ENCODE measurements at places on chromosomes 5 and 9.

- no peak for DNase-seq
Measured at GRCh38 chr5:101678481-101679193, 617.4 kb downstream of the SLCO4C1 start.

GRCh38 chr5:171306781-171307591 is 2.1 kb upstream of the TLX3 start:
- no peak for DNase-seq

GRCh38 chr5:150079909-150080461 is 6.4 kb downstream of the CSF1R start:
- no peak for DNase-seq

DNA sequence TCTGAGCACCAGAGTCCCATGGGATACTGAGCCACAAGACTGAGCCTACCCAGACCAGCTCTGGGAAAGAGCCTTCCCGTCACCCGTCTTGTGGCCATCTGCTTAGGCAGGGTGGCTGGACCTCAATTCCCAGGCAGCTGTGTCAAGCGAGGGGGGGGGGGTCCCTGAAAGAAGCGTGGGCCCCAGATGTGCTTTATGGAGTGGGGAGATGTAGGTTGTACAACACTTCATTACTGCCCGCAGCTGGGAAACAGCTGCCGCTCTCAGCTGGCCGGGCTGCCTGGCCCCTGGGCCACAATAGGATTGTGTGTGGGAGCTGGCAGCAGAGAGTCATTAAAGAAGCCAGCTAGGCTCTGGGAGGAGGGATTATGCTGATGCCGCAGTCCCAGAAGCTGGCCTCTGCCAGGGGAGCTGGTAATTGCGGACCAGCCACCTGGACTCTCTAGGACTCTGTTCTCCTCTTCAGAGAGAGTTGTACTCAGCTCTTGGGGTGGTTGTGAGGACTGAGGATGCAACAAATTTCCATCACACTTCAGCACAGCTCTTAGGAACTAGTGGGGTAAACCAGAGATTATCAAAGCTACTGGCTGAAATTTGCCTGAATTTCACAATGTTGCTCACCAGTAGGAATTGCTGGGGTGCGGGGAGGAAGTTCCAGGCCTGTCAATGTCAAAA is 145.4 kb downstream of the GADD45G start:
- no peak for DNase-seq

- DNase-seq: no peak
Measured at GRCh38 chr9:115635680-115636383, 517.8 kb upstream of the PAPPA start.

DNA sequence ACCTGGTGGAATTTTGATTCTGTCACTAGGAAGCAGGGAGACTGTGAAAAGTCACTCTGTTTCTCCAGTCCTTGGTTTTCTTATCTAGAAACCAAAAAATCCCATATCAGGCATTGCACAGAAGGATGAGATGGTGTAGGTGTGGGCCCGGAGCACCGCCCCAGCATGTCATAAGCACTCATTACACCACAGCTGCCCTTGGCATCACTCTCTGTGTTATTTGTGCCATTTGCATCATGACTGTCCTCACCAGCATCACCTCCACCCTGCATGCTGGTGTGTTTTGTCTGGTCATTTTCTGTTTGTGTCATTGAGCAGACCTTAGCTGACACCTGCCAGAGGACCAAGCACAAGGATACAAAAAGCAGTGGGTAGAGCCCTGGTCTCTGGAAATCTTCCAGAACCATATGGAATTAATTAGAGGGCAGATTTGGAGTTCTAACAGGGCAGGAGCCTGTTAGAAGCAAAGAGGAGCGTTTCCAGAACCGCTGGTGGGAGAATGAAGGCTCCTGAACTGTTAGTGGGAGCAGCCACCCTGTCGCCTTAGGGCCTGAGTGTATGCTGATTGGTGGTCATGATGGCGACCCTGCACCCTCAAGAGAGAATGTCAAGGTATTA is 99.3 kb downstream of the AMBP start:
- DNase-seq: no peak

DNA sequence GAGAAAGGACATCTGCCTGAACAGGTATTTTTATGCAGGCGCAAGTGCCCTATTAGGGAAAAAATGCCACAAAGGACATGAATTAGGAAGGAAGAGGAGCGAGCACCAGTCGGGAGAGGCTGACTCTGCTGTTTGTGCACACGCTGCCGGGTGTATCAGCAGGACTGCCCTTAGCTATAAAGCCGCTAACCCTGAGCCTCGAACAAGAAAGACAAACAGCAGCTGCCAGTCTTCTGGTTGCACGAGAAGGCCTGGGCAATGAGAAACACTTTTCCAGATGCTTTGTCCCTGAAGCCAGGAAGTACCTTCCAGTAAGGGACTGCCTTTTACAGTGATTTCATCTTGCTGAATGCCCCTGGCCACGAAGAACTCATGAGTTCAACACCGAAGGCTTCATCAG is 12.6 kb downstream of the QSOX2 start:
- DNase-seq: no peak

DNA sequence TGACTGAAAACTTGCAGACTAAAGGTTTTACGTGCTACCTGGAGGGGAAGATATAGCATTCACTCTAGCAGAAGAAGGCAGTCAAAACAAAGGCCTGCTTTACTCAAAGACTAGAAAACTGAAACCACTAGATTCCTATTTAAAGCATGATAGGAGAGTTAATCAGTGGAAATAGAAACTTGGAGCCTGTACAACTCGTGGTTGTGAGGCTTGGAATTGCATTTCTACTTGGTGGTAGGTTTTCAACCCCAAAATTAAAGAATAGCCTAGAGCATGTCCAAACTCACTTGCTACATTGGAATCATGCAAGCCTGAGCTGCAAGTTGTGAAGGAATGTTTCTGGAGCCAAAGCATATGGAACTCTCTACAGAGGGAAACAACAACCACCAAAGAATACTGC is 1526.4 kb upstream of the NUDT12 start:
- DNase-seq: no peak

DNA sequence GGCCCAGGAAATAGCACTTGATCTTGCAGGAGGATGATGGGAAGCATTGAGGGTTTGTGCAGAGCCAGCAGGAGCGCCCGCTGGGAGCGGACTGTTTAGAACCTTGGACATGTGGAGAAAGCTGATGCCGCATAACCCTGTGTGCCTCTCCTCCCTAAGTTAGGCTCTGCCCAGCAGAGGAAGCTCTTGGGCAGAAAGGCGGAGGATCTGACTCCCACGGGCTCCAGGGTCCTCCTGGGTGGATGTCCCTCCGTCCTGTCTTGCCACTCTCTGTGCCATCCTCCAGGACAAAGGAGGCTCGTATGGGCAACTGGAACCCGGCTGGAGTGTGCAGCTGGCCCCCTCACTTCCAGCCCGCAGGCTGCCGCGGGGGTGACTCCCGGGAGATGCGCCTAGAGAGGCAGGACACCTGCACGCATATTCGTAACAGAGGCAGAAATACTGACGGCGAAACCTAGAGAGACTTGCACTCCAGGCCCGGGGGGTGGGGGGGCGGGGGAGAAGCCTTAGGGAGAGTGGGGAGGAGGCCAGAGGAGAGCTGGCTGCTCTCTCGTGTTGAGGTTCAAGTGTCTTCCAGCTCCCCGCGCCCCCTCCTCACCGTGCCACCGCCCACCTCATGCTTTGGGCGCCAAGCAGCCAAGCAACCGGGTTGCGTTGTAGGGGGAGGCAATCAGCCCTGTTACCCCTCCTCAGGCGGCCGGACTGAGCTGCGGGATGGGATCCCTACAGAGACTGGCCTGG is 5.4 kb upstream of the FOXE1 start:
- no peak for DNase-seq
